ENCODE measurements at places on chromosomes 12 and 14.

GRCh38 chr12:90921536-90921935, 33.4 kb downstream of the CCER1 start:
- DNase-seq: no peak

GRCh38 chr14:94113908-94114588, 3.5 kb downstream of the IFI27 start:
- DNase-seq: no peak

DNA sequence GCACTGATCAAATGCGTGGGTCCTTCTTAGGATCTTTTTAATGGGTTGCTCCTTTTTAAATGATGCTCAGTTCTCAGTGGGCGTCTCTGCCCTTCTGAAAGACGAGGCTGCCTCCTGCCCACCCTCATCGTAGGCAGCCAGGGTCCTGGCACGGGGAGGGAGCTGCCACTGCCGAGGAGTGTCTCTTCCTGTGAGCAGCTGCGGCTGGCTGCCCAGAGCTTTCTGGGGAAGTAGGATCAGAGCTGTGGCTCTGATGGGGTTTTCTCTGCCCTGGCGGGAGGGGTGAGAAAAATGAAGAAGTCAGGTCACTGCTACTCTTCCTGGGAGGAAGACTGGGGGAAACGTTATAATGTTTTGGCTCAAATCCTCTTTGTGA, 31.1 kb upstream of the BEGAIN start:
- no peak for DNase-seq

DNA sequence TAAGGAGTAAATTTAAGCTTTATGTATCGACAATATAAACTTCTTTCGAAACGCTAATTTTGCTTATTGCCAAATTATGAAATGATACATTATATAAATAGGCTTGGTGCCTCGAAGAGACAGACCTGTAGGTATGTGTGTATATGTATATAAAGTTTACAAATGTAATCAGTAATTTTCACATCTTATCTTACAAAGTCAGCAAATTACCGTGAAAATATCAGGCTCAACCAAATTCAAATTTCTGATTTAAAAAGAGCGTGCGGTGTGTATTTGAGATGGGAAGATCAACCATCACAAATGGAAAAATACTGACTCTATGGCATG, 605 bp downstream of the ZCRB1 start:
- DNase-seq: no peak

- DNase-seq: no peak
Observed at GRCh38 chr12:130672089-130672820, 43.8 kb downstream of the RIMBP2 start.

All from activated effector memory CD4-positive, alpha-beta T cell treated with Interleukin-2 at 50 U/mL for 16 hours (primary cell).